ENCODE measurements at places on chromosomes 7 and 10. TPM values are rescaled to one million over a fixed set of nuclear protein-coding genes. Genes with fewer than 3 reads are reported as not detected.

DNA sequence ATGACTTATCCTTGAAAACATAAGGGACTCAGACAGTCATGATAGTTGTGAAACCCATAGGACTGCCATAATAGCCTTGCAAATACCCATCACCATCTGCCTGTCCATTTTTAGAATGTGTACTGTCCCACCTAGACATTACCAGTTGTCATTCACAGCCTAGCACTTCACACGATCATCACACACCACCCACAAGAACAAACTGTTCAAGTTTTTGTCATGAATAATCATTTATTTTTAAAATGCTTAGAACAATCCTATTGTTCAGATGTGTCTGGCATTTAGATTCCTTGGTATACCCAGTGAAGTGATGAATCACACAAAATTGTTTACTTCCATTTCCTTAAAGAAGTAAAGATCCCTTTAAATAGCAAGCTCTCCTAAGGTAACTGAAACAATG, 46.6 kb downstream of the CCDC3 start:
- DNase-seq: no peak

- DNase-seq: no peak
These were observed 22.0 kb downstream of the FAM171A1 start for GRCh38 chr10:15349112-15349511.

- no peak for DNase-seq
These were observed 8.5 kb downstream of the NRP1 start for GRCh38 chr10:33325929-33326328.

The SAMD9L gene
- total RNA-seq: 13.4 TPM

- DNase-seq: no peak
These were observed 771 bp upstream of the NUDCD3 start for GRCh38 chr7:44491229-44491628.

DNA sequence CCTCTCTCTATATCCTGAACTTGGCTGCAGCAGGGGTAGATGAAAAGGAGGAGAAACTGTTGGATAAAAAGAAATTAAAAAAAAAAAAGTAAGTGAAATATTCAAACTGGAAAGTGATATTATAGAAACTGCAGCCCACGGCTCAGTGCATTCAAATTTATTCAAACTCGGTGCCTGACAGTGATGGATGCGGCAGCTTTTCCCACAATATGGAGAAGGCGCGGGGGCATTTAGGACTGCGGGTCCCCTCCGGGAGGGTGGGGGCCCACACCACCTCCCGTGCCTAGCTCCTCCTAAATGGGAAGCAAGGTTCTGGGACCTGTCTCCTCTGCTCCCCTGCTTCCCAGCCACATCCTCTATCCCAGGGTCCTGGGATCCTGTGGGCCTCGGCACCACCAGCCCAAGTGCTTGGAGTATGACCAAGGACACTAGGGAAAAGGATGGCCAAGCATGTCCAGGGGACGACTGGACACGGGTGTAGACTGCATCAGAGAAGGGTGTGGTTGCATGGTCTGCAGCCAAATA, 82.4 kb downstream of the HIF1AN start:
- no peak for DNase-seq

GRCh38 chr7:911791-912480, 35.6 kb downstream of the GET4 start:
- DNase-seq: no peak

GRCh38 chr10:86851328-86852207, 95.1 kb downstream of the BMPR1A start:
- DNase-seq: no peak

DNA sequence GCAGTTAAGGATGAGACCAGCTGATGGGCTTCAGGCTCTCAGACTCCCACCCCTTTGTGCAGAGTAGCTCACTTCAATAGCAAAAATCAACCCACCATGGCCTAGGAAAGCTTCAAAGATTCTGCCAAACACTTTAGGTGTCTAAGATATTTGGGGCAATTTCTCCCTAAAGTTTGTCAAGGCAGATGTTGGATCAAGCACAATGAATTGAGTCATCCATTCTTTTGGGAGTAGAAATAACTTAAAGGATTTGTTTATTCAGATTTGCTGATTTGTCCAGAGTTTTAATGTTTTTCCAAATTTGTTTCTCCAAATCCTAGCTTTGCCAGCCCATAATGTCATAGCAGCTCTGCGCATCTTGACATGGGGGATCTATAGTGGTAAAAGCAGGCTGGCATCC, 855.1 kb downstream of the LRMDA start:
- DNase-seq: no peak

GRCh38 chr10:112307358-112308124, 24.3 kb downstream of the TECTB start:
- DNase-seq: no peak

GRCh38 chr10:64040781-64041180, 519.6 kb downstream of the REEP3 start:
- no peak for DNase-seq

The KCNH2 gene
- 37.3 TPM for total RNA-seq

GRCh38 chr7:139534096-139534495, 10.6 kb downstream of the CLEC2L start:
- DNase-seq: no peak

DNA sequence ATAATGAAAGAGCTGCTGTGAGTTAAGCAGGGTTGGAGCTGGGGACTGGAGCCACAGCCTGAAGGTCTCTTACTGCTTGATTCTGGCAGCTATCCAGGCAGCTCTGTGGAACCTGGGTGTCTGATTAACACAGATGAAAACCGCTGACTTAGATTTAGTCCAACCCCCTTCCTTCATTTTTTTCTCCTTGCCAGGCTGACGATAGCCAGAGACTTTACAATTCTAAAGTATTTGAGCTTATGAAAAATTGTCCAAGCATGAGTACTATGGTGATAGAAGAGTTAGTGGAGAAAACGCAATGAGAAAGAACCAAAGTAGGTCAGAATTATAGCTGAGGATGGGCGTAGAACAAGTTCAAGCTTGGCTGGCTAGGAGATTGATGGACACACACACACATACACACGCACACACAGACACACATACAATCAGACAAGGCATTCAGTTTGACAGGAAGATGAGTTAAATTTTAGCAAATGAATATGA, 13.5 kb upstream of the GPR85 start:
- DNase-seq: no peak

DNA sequence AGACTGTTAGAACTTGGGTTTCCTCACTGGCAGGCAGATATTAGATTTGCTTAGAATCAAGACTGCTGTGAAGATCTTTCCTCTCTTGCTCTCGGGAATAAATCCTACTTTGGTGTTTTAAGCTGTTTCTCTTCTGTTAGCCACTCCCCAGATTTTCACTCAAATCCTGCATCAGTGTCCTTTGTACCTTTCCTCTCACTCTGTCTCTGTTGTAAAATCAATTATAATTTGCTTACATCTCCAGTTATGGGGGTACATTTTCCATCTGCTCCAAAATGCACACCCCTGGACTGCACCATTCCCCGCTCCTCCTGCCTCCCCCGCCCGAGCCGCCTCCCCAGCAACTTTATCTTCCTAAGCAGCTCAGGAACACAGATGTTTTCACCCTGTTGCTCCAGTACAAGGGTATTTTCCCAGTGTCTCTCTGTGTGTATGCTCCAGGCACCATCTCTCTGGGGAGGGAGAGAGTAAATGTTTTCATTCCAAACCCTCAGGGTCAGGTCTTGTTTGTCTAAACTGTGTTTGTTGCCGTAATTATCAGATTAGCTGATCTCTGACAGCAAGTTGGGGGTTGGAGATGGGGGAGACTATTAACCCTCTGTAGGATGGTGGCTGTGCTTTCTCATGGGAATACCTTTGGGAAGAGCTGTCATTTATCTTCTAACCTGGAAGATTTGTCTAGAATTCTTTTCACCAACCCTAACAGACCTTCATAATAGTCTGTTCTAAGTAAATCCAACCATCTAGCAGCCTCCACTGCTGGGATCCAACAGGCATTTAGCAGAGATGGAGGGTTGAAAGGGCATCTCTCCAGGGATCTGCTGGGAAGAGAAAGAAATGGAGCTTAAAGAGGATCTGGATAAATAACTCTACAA, 20.4 kb upstream of the GOT1 start:
- DNase-seq: no peak

DNA sequence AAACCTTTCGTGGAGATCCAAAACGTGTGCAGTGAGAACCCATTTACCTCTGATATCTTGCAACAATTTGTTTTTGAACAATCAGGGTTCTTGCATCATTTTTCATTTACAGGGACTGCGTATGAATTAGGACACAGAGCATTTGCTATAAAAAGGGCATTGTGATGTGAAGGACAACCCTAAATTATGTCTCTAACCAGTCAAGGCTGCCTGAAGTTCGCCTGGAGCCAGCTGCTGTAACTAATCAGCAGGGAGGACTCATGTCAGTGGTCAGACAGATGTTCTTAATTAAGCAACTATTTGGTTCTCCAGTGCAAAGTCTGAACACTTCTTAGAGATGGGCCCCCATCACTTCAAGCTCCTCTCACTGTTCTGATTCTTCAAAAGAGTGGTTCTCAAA, 674.8 kb downstream of the KCNMA1 start:
- no peak for DNase-seq

- no peak for DNase-seq
These were observed 6.8 kb upstream of the EFCAB10 start for GRCh38 chr7:105587909-105588635.

- DNase-seq: no peak
These were observed 803 bp downstream of the RAPGEF5 start for GRCh38 chr7:22356010-22356691.

- DNase-seq: no peak
These were observed 52.7 kb downstream of the CARD11 start for GRCh38 chr7:2990949-2991470.

GRCh38 chr7:151249034-151249731, 689 bp upstream of the SMARCD3 start:
- peak; percentile 90 for DNase-seq

- no peak for DNase-seq
These were observed 901 bp upstream of the CCNY start for GRCh38 chr10:35335133-35336083.

The CALHM3 gene
- total RNA-seq: not detected

The AGAP6 gene
- 10.1 TPM for total RNA-seq

The OR6V1 gene
- total RNA-seq: not detected

DNA sequence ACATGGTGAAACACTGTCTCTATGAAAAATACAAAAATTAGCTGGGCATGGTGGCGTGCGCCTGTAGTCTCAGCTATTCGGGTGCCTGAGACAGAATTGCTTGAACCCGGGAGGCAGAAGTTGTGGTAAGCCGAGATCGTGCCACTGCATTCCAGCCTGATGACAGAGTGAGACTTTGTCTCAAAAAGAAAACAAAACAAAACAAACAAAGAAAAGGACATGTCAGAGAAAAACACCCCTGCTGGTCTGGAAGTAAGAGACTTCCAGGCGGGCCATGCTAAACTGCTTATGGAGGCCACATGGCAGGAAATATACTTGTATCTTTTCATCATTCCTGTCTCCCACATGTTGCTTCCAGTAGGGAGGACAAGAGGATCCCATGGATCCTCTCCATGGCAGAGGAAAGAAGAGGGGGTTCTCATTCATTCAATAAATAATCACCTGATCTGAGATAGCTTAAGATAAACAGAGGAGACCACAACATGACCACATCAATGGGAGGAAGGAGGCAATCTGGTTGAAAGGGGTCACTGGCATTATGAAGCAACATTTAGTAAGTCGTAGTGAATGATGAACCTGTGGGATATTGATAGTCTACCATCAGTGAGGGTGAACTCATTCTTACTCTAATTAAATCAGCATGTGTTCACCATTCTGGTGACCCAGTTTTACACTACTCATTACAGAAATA, 60.5 kb upstream of the ZNF138 start:
- no peak for DNase-seq

- DNase-seq: peak; percentile 92
These were observed 612.1 kb upstream of the MGMT start for GRCh38 chr10:128854963-128855362.

GRCh38 chr10:71161425-71161824, 50.9 kb upstream of the UNC5B start:
- DNase-seq: peak; percentile 25

- no peak for DNase-seq
These were observed 147.8 kb downstream of the ELAPOR2 start for GRCh38 chr7:86911659-86912058.

The RHBDD2 gene
- 30.8 TPM for total RNA-seq
